ENCODE measurements at places on chromosomes 6 and 20.
A peak's percentile ranks its signal among the peaks of the same experiment; 100 is the strongest.

DNA sequence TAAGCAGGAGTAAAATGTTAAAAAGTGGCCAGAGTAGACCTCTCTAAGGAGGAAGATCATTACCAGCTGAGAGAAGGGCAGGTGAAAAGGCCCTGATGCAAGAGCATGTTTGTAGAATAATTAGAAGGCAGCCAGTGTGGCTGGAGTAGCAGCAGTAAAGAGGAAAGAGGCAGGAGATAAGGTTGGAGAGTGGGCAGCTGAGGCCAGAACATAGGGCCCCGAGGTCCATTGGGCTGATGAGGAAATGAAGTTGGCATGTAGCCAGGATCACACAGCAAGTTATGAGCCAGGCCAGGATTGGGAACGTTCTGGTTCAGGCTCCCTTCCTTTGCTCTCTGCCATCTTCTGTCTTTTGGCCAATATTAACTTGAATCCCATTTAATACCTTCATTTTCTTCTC, 51.6 kb downstream of the RALY start:
- DNase-seq: no peak

DNA sequence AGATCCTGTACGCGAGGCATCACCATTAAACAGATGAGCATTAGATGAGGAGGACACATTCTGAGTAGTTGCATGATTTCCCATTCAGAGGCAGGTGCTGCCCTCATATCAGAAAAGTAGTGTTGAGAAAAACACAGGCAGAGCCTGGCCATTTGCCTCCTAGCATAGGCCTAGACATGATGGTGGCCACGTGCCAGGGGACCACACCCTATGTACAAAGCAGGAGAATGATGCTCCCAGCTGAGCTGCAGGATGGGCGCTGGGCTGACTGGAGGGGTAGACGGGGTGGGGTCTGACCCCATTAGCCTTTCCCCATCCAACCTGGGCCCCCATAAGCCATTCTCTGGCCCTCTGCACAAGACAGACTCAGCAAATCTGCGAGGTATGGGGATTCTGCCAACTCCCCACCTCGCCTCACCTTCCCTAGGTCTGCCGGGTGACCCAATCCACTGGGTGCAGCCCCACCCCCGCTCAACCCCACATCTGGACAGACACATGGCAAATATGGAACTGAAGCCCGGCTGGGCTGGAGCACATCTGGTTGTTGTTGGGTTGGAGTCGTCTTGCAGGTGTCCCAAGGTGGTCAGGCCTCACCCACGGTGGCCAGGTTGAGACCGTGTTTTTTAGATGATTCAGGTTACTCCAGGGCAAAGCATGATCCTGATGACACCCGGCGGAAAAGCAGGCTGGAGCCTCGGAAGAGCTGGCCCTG, 13.9 kb downstream of the PI16 start:
- DNase-seq: no peak

- DNase-seq: no peak
These were observed 628.1 kb upstream of the CITED2 start for GRCh38 chr6:140002396-140003022.

- DNase-seq: peak; percentile 13
These were observed 74.8 kb downstream of the HACE1 start for GRCh38 chr6:104784884-104785283.

DNA sequence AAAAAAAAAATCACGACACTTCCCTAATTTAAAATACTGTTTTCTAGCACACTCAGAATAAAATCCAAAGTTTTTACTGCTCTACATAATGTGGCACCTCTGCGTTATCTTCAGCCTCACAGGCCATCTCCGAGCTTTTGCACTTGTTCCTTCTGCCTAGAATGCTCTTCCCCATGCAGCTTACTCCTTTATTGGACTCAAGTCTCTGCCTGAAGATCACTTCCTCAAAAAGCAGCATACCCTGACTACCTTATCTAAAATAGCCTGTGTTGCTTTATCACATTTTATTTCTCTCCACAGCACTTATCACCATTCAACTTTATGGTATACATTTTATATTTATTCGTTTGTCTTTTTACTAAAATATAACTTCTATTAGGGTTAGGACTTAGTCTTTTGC, 2.3 kb downstream of the ZNF322 start:
- DNase-seq: no peak

GRCh38 chr20:51412951-51413481, 129.5 kb downstream of the NFATC2 start:
- no peak for DNase-seq

DNA sequence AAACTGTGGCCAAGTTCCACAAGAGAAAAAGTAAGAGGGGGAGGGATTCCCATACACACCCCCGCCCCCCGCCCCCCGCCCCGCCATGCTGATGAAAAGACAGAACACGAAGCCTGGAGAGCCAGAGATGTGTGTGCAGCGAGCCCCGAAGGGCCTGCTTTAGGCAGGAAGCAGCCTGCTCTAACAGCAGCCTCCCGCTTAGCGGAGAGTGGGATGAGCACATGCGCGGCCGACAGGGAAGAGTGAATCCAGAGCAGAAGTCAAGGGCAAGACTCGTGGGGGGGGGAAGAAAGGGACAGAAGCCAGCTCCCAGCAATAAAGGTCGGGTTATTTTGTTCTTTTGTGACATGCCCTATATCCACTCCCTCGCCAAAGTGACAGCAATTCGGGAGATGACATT, 67.2 kb upstream of the PTGIS start:
- DNase-seq: no peak

- no peak for DNase-seq
These were observed 1.4 kb upstream of the SLC13A3 start for GRCh38 chr20:46652699-46653098.

DNA sequence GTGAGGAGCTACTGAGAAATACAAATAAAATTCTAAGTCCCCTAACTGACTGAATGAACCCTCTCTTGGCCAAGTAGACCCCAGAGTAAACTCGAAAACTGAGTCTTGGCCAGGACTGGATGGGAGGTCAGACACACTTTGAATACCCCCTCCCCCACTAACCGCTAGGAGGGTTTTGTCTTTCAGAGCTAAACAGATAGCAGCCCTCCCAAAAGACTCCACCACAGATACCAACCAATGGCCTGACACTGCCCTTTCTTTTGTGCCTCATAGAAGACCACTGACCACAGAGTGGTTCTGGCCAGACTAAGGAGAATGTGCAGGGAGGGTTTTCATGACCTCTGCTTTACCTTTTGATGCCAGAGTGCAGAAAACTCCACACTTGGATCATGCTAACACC, 42.1 kb downstream of the SPACA1 start:
- DNase-seq: no peak

- no peak for DNase-seq
These were observed 950.1 kb downstream of the EPHA7 start for GRCh38 chr6:92469186-92469828.

DNA sequence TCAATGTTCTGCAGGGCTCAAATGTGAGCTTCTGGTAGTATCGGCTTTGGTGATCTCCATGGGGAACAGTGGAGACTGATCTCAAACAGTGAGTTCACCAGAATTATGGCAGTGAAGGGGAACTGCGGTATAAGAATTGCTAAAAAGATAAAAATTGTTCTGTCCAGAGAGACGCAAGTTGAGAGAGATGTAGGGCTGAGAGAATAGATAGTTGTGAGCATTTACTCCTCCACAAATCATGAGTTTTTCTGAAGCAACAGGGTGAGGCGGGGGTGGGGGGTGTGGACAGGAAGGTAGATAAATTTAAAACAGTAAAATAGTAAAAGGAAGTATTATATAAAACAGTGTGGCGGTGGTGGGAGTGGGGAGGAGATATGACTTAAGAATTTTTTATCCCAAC, 98.6 kb upstream of the NEDD9 start:
- DNase-seq: no peak

DNA sequence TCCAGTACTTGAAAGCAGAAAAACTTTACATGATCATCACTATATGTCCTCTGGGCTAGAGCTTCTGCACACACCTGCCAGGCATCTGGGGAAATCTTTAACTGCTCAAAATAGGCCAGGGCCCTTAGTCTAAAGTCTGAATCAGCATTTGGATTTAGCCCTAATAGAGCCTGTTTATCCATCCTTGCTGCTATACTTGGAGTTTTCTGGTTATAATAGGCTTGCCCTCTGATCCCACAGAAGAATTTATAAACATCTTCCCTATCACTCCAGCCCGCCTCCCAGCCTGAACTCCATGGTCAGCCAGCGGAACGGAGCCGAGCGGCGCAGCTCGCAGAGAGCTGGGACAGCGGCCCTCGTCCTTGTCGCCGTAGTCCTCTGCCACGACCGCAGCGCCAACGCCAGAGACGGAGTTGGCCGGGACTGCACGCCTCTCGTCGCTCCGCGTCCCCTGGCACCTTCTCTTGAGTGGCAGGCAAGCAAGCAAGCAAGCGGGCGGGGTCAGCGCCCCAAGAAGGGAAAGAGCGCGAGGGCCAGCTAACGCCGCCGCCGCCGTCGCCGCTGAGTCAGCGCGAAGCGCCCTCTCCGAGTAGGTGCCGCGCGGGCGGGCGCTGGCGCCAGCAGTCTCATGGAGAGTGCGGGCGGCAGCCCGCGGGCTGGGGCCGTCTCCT, 25.4 kb upstream of the ASIP start:
- DNase-seq: peak; percentile 68

DNA sequence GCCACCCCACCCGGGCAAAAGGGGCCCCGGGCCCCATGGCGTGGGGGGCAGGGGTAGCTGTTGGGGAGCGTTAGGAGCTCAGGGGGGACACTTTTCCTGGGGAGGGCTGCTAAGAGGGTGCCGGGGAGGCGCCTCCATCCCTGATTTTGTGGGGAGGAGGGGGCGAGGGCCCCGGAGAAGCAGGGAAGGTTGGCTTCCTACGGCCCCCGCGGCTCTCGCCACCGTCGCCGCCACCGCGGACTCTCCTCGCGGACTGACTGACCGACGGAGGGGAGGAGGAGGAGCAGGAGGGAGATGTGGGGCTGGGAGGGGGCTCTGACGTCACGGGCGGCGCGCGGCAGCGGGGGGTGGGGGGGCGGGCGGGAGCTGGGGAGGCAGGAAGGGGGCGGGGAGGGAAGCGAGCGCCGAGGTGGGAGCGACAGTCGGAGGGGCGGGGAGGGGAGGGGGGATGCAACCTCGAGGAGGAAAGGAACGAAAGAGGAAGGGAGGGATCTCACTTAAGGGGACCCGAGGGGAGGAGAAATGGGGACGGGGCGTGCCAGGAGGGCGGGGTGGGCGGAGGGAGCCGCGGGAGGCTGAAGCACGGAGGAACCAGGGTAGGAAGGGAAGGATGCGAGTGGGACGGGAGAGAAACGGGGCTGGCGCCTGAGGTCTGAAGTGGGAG, 5.1 kb downstream of the GABBR1 start:
- DNase-seq: peak; percentile 74

Measured in endothelial cell (in vitro differentiated cells).